ENCODE measurements at places on chromosomes 4 and X. TPM values are rescaled to one million over a fixed set of nuclear protein-coding genes. Genes with fewer than 3 reads are reported as not detected.

DNA sequence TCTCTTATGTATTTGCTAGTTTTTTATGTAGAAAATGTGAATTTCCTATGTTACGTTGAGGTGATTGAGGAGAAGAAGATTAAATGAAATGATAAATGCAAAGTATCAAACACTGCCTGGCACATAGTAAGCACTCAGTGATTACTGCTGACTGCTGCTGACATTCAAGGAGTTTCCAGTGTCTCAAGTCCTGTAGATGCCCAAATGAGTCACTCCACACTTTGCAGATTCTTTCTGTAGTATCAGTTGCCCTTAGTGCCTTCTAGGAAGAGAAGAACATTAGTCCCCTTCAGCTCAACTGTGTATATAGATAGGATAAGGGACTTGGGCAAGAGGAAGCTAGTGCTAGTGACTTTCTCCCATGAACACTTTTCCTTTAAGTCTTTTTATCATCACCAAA lies 240.5 kb upstream of the TEX13A start:
- no peak for DNase-seq
- no peaks in the 10 kb centered on the region for H3K27me3 ChIP-seq
- H3K27ac ChIP-seq, result no peak overlapping the region
- H3K4me3 ChIP-seq, result no peak overlapping the region

DNA sequence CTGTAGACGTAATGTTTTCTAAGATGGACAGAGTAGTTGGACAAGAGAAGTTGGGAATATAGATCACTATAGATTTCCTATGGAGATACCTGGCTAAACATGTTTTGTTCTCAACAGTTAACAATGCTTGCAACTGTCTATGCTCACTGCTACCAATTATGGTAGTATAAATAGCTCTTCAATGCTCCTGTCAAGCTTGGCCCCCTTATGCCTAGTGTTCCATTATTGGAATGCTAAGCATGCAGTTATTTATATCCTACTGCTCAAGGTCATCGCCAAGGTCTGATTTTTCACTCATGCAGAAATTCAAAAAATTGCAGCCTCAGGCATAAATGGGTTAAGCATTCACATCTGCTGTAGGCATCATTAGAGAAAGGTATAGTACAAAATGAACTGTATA lies 519.0 kb downstream of the IL15 start:
- no peak for DNase-seq
- H3K4me3 ChIP-seq, result no peak overlapping the region
- no peaks in the 10 kb centered on the region for H3K27me3 ChIP-seq
- H3K4me1 ChIP-seq, result no peaks in the 10 kb centered on the region
- no peak overlapping the region for H3K27ac ChIP-seq
- no peaks in the 10 kb centered on the region for H3K36me3 ChIP-seq

Gene GIMD1
- total RNA-seq, result not detected

GRCh38 chrX:43269201-43269600 lies 386.9 kb upstream of the MAOA start:
- H3K27me3 ChIP-seq, result no peaks in the 10 kb centered on the region
- H3K4me1 ChIP-seq, result no peaks in the 10 kb centered on the region
- no peak overlapping the region for H3K4me3 ChIP-seq
- DNase-seq, result peak; percentile 16

DNA sequence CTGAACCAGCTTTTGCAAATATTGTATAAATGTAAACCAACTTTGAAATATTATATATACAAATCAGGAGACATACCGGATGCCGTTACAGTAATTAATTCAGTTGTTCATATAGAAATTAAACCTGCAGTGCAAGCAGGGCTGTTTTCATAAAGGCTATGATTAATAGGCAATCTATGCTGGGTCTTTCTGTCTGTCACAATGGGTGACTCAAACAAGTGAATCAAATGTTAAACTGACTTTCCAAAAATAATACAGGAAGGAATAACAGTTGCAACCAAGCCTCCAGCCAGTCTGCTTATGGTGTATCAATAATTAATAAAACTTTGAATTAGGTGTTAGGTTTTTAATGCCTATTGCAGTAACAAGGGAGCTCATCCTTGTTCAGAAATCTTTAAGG lies 43.9 kb downstream of the GABRB1 start:
- no peaks in the 10 kb centered on the region for H3K36me3 ChIP-seq
- peaks cover 57% of the 10 kb centered on the region for H3K4me1 ChIP-seq
- H3K27me3 ChIP-seq, result no peaks in the 10 kb centered on the region
- no peak overlapping the region for H3K4me3 ChIP-seq
- DNase-seq, result peak; percentile 4

Gene NUP62CL
- 2.9 TPM for total RNA-seq

Measured in A673 (cell line).